Uterus (tissue), 4 donors: ENCODE measurements at places on chromosomes 3 and 15. TPM values are rescaled to one million over a fixed set of nuclear protein-coding genes. Genes with fewer than 3 reads are reported as not detected.

GRCh38 chr3:141681390-141681780 lies 56.7 kb upstream of the RNF7 start:
- DNase-seq = no peak

- DNase-seq = no peak
Measured at GRCh38 chr15:77670558-77671361, 38.0 kb upstream of the LINGO1 start.

DNA sequence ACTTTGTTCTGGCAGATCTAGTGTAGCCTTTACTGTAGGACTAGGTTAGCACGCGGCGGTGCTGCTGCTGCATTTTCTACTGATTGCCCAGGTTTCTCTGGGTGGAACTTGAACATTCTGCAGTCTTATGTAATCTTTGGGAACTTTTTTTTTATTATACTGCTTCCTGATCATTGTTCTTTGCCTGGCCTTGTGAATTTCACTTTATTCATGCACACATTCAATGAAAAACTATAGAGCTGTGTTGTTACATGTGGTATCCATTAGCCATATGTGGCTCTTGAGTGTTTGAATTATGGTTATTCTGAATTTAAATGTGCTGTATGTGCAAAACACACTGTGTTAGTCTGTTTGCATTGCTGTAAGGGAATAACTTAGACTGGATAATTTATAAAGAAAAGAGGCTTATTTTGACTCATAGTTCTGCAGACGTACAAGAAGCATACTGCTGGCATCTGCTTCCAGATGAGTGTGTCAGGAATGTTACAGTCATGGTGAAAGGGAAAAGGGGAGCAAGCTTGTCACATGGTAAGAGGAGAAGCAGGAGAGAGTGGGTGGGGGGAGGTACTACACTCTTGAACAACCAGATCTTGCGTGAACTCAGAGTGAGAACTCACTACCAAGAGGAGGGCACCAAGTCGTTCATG lies 26.5 kb downstream of the MEF2A start:
- DNase-seq = no peak

- DNase-seq = no peak
Measured at GRCh38 chr15:38187630-38188313, 64.9 kb upstream of the SPRED1 start.

NAALADL2 gene
- total RNA-seq = 31.3 TPM
